ENCODE measurements at places on chromosomes 3 and 15.

DNA sequence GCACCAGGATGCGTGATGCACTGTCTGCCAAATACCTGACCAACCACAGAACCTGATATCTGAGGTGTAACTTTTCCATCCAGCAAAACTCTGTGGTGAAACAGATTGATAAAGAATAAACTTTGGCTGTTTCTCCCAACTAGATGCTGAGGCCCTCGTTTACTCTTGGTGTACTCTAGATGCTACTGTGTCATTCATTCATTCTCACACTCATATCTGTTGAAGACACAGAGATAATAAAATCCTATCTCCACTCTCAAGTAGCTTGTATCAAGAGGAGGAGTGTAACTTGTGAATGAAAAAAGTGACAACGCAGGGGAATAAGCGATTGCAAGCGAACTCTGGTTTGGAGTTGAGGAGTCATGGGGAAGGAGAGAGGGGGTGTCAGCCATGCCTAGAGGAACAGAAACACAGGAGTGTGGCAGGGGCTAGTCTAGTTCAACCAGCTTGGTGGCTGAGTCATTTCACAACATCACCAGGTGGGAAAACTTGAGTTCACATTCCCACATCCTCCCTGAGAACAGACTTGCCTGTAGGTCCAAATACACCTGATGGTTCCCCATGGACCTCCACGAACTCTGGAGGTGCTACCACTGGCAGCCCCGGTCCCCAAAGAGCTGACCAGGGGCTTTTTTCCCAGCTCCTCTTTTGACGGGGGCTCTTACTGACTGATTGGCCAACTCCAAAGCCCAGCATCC, 73.3 kb upstream of the SNRK start:
- no peak for DNase-seq

GRCh38 chr3:109073116-109073515, 44.8 kb downstream of the MORC1 start:
- DNase-seq, result no peak

DNA sequence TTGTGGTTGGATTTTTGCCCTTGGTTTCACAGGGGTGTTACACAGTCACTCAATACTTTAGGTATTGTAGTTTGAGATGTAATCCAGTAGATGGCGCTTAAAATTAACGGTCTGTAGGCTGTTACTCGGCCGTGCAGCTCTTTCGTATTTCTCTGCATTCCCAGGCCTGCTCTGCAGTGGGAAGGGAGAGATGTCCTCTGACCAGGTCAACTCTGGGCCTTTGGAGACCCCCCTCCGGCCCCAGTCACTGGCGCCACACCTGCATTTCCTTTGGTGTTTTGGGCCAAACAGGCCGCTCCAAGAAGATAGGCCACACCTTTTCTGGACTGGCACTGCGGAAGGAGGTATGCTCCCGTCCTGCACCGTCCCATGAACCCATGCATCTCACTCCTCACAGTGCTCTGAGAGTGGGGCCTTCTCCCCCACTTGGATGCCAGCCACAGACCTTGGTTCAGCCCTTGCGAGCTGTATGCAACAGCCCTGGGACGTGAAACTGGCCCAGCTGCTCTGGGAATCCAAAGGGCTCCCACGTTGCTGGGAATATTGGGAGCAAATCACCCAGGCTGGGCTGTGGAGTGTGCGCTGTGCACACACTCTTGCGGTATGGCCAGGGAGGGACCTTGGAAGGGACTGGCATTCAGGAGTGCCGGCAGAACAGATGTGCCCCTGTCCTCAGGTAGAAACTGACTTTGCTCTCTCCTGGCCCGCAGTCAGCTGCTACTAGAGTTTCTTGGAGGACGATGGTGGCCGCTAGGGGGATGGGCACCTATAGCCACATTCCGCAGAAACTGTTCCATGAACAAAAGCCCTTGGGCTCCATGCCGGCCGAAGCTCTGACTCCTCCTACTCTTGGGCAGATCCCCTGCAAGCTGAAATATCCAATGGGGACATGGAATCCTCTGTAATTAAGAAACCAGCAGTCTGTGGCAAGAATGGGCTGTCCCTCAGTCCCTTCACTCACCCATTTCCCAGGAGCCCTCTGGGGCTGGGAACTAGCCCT, 410.5 kb upstream of the CADM2 start:
- DNase-seq, result peak; percentile 21

DNA sequence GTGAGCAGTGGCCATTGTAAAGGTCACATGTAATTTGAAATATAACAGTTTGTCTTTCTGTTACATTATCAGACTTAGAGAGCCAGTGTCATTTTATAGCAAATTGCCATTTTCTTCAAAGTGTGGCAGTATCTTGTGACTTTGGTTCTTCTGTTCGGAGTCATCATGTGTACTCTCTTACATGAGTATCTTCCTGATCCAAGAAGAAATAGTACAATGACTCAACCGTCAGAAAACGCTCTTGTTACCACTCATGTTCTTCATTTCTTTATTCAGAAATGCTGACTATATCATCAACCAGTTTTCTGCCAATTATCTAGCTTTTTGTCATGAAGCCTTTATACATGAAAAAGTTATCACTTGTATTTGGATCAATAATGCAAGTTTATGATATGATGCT, 93.6 kb upstream of the CGNL1 start:
- no peak for DNase-seq

DNA sequence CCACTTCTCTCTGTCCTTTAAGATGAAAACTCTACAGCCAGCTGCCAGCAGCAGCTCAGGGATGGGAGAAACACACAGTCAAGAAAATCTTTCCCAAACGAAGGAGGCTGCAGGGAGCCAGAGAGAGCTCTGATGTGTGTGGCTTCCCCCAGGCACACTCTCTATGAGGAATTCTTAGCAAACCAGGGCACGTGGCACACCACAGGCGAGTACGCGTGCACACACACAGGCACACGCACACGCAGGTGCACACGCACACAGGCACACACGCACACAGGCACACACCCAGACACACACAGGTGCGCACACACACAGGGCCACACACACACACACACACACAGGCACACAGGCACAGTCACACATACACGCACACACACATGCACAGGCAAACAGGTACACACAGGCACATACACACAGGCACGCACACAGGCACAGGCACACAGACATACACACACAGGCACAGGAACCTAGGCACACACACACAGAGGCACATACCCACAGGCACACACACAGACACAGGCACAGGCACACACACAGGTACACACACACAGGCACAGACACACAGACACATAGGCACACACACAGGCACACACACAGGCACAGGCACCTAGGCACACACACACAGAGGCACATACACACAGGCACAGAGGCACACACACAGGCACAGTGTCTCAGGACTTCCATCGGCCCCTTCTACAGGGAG, 91.5 kb upstream of the ATP2B2 start:
- DNase-seq, result no peak

- DNase-seq, result no peak
Observed at GRCh38 chr15:77599899-77600298, 32.8 kb downstream of the LINGO1 start.

- no peak for DNase-seq
Observed at GRCh38 chr3:171092467-171092911, 66.0 kb upstream of the SLC2A2 start.

GRCh38 chr3:126976906-126977305, 6.0 kb upstream of the PLXNA1 start:
- DNase-seq, result no peak

DNA sequence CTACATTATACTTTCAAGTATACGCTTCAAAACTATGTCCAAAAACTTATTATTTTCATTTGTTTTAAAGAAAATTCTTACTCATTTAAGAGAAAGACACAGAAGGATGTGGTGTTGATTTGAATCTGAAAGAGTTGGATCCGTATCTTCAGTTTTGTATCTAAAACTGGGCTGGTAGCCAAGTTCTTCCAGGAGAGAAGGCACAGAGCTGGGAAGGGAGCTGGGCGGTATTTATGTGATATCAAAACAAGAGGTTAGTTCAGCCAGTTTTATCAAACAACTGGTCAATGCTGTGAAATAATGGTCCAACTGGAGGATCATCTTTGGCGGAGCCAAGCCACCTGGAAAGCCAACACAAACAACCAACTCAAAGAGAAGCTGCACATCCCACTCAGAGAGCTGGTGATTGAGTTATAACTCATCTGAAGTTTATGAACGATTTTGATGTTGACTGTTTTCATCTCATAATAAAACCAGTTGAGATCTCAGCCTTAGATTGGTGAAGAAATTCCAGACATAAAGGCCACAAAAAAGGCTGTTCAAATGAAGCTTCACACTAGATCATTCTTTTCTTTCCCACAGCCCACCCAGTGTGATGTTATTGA, 489.6 kb upstream of the RASGRP1 start:
- DNase-seq, result no peak

- DNase-seq, result no peak
Observed at GRCh38 chr3:125332504-125332903, 42.6 kb downstream of the ZNF148 start.

DNA sequence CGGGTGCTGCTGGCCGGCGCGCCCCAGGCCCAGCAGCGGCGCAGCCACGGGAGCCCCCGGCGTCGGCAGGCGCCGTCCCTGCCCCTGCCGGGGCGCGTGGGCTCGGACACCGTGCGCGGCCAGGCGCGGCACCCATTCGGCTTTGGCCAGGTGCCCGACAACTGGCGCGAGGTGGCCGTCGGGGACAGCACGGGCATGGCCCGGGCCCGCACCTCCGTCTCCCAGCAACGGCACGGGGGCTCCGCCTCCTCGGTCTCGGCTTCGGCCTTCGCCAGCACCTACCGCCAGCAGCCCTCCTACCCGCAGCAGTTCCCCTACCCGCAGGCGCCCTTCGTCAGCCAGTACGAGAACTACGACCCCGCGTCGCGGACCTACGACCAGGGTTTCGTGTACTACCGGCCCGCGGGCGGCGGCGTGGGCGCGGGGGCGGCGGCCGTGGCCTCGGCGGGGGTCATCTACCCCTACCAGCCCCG, 777 bp downstream of the LOXL1 start:
- DNase-seq, result peak; percentile 44

- no peak for DNase-seq
Observed at GRCh38 chr3:73499787-73500186, 125.0 kb downstream of the PDZRN3 start.

- peak; percentile 19 for DNase-seq
Observed at GRCh38 chr3:156825795-156826143, 384 bp upstream of the LEKR1 start.

- no peak for DNase-seq
Observed at GRCh38 chr15:41881920-41882688, 11.7 kb downstream of the SPTBN5 start.

DNA sequence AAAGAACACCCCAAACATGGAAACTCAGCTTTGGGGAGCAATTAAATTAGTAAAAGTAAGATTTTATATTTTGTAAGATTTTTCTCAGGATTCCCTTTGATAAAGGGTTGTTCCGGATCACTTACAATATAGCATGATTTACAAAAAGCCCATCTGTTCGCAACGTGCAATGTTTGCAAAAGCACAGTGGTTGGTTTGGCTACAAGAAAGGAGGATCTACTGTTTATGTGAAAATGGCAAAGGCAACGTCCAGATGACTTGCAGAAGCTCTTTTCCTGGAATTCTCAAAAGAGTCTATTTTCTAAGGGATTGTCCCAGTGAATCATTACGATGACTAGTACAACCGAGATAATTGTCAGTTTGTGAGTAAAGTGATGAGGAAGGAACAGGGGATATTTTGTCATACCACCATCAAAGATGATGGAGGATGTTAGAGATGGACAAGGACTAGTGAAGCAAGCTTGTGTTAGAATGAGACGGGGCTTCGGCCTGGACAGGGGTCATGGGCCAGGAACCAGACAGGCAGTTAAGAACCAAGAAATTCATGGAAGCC, 71.6 kb downstream of the CRYGS start:
- DNase-seq, result no peak

DNA sequence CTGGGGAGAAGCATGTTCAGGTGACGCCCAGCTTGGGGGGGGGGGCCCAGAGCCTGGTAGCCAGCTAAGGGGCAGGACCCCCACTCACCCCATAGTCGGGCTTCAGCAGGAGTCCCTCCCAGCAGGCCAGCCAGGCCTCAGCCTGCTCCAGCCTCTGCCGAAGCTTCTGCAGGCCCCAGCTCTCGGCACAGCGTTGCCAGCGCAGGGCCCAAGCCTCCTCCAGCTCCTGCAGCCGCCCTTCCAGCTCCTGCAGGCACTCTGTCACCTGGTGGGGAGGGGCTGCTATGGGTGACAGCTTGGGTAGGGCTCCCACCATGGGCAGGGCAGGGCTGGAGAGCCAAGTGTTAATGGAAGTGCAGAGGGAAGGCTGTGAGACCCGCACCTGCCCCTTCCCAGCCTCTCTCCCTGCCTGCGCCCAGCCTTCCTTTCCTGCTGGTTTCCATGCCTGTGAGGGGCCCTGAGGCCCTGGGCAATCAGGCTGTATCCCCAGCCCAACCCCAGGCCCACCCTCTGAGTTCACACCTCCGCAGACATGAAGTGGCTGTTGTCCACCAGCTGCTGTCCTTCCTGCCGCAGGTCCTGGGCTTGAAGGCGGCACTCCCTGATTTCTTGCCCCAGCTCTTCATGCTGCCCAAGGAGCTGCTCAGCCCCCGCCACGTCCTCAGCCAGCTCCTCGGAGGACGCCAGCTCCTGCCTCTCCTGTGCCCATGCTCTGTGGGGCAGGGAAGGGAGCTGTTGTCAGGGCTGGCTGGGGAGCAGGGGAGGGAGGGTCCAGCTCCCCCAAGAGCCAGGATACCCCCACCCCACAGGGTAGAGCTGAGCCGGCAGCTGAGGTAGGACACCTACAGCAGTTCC, 14.3 kb downstream of the PLA2G4B start:
- no peak for DNase-seq

DNA sequence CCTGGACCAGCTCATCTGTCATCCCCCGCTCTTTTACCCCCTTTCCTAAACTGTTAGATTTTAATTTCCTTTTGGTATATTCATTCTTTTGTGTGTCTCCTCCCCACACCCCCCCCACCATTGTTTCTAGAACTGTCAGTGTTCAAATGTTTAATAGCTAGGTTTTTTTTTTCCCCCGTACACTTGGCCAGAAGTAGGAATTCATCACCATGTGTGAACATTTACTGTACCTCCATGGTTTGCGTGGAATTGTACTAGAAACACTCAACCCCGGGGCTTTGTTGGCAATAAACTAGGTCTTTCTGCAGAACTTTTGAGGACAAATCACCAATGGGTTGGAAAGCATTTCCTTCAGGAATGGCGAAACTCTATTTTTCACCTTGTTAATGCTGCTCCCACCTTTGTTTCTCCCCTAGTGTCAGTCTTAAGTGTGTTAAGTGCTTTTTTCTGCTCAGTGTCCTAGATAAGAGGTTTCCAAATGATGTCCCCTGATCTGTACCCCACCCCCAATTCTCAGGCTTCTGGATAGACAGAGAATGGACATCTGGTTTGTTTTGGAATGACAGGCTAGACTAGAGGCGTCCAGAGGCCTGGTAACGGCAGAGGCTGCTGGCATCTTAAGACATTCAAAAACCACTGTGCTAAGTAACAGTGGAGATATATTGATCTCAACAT, 76.8 kb downstream of the SMAD3 start:
- DNase-seq, result no peak

- DNase-seq, result no peak
Observed at GRCh38 chr3:72448858-72449257, 399.4 kb downstream of the SHQ1 start.

Measured in GM10248 (cell line).